ENCODE measurements at places on chromosomes 4 and X. TPM values are rescaled to one million over a fixed set of nuclear protein-coding genes. Genes with fewer than 3 reads are reported as not detected.

The RS1 gene
- total RNA-seq = not detected

The HTR2C gene
- total RNA-seq = not detected

The VEGFD gene
- not detected for total RNA-seq

GRCh38 chr4:158857951-158858350 is 89.1 kb downstream of the FNIP2 start:
- DNase-seq = no peak
- no peak overlapping the region for H3K27ac ChIP-seq
- no peaks in the 10 kb centered on the region for H3K27me3 ChIP-seq
- H3K36me3 ChIP-seq = peaks cover 27% of the 10 kb centered on the region

DNA sequence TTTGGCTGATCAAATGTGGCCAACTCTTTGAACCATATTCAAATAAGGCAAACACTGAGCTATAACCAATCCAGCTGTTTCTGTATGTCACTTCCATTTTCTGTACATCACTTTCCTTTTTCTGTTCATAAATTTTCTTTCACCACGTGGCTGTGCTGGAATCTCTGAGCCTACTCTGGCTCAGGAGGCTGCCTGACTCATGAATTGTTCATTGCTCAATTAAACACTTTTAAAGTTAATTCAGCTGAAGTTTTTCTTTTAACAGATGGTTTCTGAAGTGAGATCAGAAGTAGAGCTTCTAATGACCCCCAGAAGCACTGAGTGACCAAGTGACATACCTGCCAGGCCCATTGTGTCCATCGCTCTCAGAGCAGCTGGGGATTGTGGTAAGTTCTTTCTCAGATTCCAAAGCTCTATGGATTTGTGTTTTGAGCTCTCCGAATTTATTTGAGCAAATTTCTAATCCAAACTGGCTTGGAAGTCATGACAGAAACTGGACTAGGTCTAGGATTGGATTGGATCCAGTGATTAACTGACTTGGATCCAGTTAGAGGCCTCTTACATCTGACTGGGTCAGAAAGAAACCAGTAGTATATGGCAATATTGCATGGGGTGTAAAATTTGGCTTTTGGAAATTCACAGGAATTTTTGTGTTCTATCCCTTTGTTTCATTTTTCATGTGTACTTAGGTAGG is 121.2 kb upstream of the BANK1 start:
- no peak overlapping the region for H3K27ac ChIP-seq
- DNase-seq = no peak
- no peaks in the 10 kb centered on the region for H3K36me3 ChIP-seq
- no peak overlapping the region for H3K4me3 ChIP-seq
- no peaks in the 10 kb centered on the region for H3K27me3 ChIP-seq
- H3K4me1 ChIP-seq = no peaks in the 10 kb centered on the region

All from activated CD4-positive, alpha-beta memory T cell treated with anti-CD3 and anti-CD28 coated beads for 36 hours (primary cell).